ENCODE measurements at places on chromosomes 2 and 18.

GRCh38 chr18:34977838-34978532 is 63.2 kb upstream of the MAPRE2 start:
- DNase-seq: no peak

DNA sequence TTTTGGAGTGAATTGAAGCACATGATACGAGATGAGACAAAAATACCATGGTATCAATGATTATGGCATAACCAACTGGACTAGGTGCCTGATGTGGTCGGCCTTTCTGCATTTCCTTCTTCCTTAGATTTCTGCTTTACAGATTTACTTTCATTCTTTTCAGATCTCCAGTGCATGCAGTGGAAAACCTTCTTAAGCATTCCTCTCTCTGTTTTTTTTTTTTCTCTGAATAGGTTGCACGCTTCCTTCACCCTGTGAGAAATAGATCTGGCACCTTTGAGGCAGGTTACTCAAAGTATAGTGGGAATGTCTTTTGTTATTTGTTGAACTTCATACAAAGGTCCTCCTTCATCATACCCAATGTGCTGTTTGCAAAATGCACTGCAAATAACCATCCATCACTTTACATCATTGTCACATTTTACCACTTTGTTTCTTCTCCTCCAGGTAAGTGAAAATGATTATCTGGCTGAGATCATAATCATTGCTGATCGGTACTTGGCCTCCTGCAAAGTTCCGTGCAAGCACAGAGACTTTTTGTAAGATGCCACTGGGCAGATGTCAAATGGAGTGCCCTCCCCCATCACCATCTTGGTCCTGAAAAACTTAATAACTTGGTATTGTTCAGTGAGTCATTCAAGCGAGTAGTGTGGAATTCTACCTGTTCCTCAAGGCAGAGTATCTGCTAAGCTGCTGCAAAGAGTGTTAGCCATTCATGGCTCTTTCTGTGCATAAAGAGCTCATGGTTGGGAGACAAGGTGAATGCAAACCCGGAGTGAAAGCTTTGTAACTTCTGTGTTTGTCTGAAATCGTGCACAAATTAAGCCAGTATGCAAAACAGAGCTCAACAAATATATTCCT is 30.0 kb upstream of the KLHL14 start:
- no peak for DNase-seq

GRCh38 chr18:27585602-27586173 is 400.6 kb upstream of the CHST9 start:
- DNase-seq: no peak

DNA sequence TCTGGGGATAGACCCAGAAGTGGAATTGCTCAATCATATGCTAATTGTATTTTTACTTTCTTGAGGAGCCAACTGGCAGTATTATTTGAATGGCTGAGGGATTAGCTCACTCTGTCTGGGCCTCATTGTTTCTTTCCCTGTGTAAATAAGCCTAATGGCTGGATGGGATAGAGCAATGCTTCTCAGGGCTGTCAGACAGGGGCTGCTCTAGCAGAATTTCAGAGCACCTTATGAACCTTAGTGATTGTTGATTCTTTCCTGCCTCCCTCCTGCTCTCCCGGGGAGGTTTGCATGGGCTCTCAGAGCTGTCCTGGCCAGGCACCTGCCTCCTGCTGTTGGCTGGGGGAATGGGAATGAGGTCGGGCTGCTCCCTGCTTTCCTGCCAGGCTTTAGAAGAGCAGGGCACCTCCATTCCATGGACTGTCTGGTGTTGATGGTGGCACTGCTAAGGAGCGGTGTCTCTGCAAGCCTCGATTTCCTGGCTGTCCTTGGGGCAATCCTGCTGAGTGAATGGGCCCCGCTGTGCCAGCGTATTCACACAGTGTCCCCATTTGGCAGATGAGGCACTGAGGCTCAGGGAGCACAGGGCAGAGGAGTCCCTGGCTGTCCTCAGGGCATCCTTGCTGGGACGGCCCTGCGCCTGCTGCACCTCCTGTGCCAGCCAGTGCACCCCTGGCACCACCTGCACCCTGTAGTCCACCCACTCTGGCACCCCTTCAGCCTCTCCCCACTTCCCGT is 468.2 kb upstream of the HS6ST1 start:
- no peak for DNase-seq

- DNase-seq: no peak
Observed at GRCh38 chr2:209114588-209115240, 309.1 kb upstream of the MAP2 start.

GRCh38 chr2:33216508-33217182 is 259.8 kb upstream of the RASGRP3 start:
- peak; percentile 51 for DNase-seq

- no peak for DNase-seq
Observed at GRCh38 chr18:56563568-56563967, 74.8 kb downstream of the TXNL1 start.

GRCh38 chr2:2665834-2666133 is 334.7 kb upstream of the MYT1L start:
- DNase-seq: no peak

DNA sequence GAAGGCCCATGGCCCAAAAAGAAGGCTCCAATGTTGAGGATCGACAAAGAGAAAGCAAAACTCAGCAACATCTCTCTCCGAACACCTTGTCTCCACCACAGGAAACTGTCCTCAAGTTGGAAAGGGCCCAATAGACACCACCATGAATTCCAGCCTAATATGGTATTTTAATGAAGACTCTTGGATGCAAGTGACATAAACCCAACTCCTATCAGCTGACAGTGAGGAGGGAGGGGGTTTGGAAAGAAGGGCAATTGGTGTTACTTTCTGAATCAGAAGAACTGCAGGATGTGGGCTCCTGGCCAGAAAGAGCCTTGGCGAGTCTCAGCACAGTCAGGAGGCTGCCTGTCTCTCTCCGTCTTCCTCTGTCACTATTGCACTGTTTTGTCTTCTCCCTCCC is 40.3 kb upstream of the SIGLEC15 start:
- no peak for DNase-seq

- DNase-seq: no peak
Observed at GRCh38 chr2:1990724-1991123, 246.4 kb upstream of the PXDN start.

DNA sequence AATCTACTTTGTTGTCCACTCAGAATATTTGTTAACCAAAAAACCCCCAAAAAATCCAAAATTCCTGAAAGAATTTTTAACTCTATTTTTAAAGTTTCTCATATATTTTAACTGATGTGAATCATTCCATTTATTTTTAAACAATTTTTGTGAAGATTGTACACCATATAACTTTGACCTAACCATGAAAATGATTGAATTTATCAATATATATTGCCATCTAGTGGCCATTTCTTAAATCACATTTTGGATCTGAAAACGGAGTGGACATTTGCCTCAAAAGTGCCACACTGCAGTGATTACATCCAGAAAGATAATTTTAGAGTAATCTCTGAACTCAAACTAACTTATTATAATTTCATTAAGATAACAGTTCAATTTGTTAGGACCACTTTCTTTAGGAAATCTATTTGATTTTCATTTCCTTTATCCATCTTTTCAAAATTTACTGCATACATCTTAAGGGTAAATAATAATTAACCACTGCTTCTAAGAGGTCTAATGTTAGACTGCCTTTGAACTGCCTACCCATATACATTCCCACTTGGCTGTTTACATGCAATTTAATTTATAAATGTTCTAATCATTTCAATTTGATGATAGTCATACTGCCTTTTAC is 71.1 kb downstream of the DSC3 start:
- DNase-seq: no peak

DNA sequence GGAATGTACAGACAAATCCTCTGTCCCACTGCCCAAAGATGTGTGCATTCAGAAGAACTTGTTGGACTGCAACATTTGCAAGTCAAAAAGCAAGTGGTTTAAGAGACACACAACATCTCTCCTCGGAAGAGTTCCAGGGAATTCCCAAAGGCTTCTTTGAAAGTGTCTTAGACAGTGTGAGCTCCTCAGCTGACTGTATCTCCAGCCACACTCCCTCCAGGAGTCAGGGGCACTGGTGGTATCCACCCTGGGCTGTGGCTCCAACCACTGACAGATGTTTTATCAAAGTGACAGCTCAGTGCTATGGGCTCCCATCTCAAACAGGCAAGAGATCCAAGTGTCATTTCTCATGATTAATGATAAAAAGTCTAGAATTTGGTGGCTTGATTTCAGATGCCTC is 48.5 kb downstream of the ALK start:
- DNase-seq: no peak

DNA sequence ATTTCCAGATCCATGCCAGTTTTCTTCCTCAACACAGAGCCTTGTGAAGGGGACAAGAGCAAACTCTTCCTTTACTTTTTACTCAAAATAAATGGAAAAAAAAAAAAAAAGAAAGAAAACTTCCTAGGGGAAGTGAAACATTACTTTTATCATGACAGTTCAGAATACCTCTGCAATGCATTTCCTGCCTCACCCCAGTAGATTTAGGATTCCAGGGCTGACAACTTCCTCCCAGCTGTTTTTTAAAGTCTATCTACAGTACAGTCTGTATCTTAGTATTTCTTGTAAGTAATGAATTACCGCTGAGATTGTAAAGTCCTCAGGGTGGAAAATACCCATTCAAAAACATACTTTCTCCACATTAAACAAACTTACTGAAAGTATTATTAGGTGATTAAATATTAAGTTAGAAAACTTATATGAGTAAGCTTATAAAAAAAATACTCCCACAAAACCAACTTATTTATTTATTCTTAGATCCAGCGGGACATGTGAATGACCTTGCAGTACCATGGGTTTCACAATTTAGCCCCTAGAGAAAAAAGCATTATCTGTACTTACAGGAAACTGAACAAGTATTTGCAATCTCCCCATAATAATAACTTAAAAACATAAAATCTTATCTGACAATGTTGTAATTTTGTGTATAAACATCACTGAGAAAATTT is 117.7 kb downstream of the RBMS1 start:
- DNase-seq: no peak

- DNase-seq: no peak
Observed at GRCh38 chr18:7593218-7593819, 26.2 kb downstream of the PTPRM start.

DNA sequence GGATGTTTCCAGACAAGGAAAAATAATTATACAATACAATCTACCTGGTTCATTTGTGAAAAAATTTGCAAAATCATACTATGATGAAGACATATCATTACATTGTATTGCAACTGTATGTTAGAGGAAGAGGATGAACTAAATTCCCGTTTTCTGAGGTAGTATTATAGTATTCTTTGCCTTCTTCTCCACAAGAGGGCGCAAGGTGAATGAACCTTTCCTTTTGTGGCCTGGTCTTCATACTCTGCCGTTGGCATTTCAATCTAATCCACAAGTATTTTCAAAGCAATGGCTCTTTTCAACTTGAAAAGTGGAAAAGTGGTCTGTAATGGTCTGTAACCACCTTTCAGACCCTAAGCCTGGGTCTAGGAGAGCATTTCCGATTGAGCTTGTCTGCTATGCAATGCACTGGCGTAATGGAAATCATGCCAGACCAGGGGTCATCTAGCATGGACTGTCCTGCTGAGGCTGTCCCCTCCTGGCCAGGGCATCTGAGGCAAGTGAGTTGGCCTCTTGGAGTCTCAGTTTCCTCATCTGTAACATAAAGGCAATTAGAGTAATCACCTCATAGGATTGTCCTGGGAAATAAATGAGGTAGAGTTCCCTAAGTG is 30.8 kb upstream of the ZNF396 start:
- DNase-seq: peak; percentile 21

GRCh38 chr2:7570247-7570646 is 653.0 kb downstream of the RNF144A start:
- no peak for DNase-seq

- DNase-seq: peak; percentile 70
Observed at GRCh38 chr2:59301466-59302402, 1060.6 kb upstream of the FANCL start.

DNA sequence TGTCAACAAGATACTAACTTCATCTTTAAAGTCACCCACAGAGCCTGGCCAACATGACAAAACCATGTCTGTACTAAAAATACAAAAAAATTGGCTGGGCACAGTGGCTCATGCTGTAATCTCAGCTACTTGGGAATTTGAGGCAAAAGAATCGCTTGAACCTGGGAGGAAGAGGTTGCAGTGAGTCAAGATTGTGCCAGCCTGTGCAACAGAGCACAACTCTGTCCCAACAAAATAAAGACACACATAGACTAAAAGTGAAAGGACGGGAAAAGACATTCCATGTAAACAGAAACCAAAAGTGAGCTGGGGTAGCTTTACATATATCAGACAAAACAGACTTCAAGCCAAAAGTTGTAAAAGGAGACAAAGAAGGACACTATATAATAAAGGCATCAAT is 34.8 kb downstream of the USP34 start:
- DNase-seq: no peak

- no peak for DNase-seq
Observed at GRCh38 chr2:176685908-176686307, 416.7 kb downstream of the MTX2 start.

DNA sequence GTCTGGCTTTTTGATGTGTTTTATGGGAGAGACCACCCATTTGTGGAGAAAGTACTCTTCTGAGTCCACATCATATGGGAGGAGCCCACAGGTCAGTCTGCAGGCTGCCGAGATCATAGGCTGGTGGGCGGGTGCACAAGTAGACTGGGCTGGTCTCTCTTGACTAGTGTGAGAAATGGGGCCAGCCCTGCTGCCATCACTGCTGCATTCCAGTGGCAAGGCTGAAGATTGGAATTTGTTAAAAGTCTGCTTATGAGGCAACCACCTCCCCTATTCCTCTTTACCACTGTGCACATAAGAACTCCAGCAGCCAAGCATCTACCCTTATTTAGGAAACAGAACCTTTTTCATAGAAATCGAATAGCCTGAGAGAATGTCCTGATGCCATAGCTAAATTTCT is 200.7 kb downstream of the DIS3L2 start:
- no peak for DNase-seq

DNA sequence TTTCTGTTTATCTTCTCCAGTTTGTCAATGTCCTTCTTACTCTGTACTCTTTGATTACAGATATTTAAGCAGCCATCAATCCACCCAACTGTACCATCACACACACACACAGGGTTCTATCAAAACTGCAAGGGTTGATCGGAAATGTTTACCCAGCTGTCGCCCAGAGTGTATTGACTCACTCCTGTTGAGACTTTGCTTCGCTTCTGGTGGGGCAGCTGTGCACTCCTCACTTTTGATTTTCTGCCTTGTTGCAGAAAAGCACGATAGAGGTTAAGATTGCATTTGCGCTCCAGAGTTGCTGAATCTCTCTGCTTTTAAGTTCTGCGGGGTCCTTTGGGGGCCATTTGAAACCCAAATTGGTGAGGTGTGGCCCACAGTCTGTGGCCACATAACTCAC is 216.2 kb downstream of the SETBP1 start:
- DNase-seq: no peak

DNA sequence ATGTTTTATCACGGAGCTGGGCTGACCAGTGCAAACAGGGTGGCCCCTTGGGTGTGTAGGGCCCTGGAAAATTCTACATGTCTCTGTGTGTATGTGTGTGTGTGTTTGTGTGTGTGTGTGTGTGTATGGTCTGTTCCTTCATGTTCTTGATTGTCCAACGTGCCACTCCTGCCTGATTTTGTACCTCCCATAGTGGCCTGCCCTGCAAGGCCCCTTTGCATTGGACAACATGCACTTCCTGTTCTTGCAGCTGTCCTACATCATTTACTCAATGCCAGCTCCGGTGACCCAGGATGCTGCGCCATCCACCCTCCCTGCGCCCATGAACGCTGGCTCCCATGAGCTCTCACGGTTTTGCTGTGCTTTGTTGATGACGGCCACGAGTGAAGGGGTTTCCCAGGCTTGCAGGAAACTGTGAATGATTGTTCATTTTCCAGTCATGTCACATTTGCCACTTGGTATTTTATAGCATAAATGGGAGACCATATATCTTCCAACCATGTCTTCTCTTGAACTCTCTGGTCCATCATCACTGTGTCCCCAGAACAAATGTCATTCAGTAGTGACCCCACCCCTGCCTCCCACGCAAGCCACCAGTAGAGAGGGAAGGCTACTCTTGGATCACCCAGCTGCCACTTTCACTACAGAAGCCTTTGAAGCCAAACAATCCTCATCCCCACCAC is 69.7 kb upstream of the NCK2 start:
- DNase-seq: no peak

All from A549 (cell line).